MCF 10A (cell line): ENCODE measurements at places on chromosomes 6 and 20.

DNA sequence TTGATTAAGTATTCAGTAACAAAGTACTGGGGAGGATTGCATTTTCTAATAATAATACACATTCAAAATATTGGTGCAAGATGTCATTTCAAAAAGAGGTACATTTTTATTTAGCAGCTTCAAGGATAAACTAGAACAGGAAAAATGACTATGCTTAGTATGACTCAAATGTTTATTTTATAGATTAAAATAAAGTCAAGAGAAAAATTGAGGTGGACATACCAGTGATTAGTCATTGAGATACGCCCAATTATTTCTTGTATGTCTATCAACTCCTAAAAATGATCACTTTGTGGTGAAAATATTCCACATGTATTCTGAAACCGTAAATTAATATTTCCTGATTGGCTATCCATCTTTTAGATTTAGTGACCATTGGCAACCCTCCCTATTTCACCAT lies 96.7 kb downstream of the PHF3 start:
- peak; percentile 37 for DNase-seq
- no peaks in the 10 kb centered on the region for H3K27me3 ChIP-seq
- H3K4me3 ChIP-seq: no peak overlapping the region
- H3K36me3 ChIP-seq: peaks cover 7% of the 10 kb centered on the region
- peaks cover 22% of the 10 kb centered on the region for H3K4me1 ChIP-seq
- peak overlapping the region; percentile 43 for H3K27ac ChIP-seq

DNA sequence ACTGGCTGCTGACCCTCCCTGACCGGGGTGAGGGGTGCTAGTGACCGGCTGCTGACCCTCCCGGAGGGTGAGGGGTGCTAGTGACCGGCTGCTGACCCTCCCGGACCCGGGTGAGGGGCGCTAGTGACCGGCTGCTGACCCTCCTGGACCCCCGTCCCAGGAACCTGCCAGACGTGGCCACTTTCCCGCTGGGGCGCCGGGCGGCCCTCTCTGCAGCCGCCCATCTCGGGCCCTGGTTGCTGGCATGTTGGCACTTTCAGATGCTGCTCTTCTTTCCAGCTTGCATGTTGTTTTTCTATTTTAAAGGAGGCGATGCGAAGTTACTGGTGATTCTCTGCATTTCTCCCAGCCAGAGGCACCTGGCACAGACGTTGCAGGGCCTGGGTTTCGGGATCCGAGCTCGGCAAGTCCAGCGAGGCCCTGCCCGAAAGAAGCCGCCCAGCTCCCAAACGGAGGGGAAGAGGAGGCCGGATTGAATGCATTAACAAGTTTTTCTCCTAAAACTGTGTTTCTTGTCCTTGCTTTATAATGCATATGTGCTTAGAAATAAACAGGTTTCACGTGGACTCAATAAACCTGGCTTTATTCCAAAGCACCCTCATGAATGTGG lies 34.4 kb downstream of the FRMD1 start:
- DNase-seq: no peak
- no peak overlapping the region for H3K27ac ChIP-seq
- no peaks in the 10 kb centered on the region for H3K4me1 ChIP-seq
- H3K36me3 ChIP-seq: no peaks in the 10 kb centered on the region

- no peak for DNase-seq
- no peak overlapping the region for H3K4me3 ChIP-seq
- peaks cover 5% of the 10 kb centered on the region for H3K4me1 ChIP-seq
Measured at GRCh38 chr6:68640491-68640835, 5.4 kb downstream of the ADGRB3 start.

DNA sequence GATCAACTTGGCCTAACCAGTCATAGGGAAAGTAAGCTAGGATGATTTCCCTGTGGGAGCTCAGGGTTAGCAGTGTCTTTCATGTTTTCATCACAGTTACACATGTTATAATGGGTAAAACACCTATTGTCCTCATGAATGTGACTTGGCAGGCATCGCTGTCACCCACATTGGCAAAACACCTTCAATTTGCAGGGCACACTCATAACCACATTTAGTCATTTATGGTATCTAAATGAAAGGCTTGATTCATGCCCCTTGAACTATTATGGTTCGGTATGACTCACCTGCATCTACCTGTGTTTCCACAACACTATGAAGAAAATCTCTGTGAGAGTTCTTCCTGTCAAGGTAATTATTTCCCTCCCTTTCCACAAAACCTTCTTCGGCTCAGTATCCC lies 49.2 kb downstream of the FRK start:
- H3K27me3 ChIP-seq: no peaks in the 10 kb centered on the region
- no peaks in the 10 kb centered on the region for H3K36me3 ChIP-seq
- peak overlapping the region; percentile 75 for H3K27ac ChIP-seq
- no peak overlapping the region for H3K4me3 ChIP-seq
- DNase-seq: peak; percentile 62
- peaks cover 30% of the 10 kb centered on the region for H3K4me1 ChIP-seq

DNA sequence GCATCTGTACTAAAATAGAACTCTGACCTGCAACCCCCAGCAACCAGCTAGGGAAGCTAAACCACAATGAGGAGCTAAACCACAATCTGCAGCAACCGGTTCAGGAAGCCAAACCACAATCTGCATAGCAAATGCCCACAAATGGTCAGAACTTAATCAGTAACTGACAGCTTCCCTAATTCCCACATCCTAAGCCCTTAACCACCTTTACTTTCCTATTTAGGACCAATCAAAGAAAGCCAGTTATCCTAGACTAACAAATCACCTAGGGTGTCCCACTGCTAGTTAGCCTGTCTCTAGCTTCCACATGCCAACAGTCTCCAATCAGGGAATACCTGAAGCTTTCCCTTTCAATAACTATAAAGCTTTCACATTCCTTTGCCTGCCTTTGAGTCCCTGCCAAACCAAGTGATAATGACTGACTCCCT lies 424.6 kb upstream of the PTCHD4 start:
- no peaks in the 10 kb centered on the region for H3K36me3 ChIP-seq
- peaks cover 10% of the 10 kb centered on the region for H3K4me1 ChIP-seq
- peak overlapping the region; percentile 57 for H3K27ac ChIP-seq
- peak; percentile 75 for DNase-seq

GRCh38 chr20:44258226-44258890 lies 11.2 kb downstream of the GDAP1L1 start:
- no peaks in the 10 kb centered on the region for H3K36me3 ChIP-seq
- H3K4me3 ChIP-seq: no peak overlapping the region
- no peak overlapping the region for H3K27ac ChIP-seq
- no peaks in the 10 kb centered on the region for H3K4me1 ChIP-seq

- no peaks in the 10 kb centered on the region for H3K36me3 ChIP-seq
- no peak overlapping the region for H3K27ac ChIP-seq
- H3K27me3 ChIP-seq: peaks cover 18% of the 10 kb centered on the region
- H3K4me1 ChIP-seq: peaks cover 5% of the 10 kb centered on the region
- H3K4me3 ChIP-seq: no peak overlapping the region
Measured at GRCh38 chr6:122869437-122870024, 80.5 kb downstream of the SMPDL3A start.

- peak; percentile 74 for DNase-seq
- no peaks in the 10 kb centered on the region for H3K36me3 ChIP-seq
- no peaks in the 10 kb centered on the region for H3K27me3 ChIP-seq
Measured at GRCh38 chr6:30749554-30750378, 5.4 kb upstream of the IER3 start.

- H3K36me3 ChIP-seq: peaks cover 15% of the 10 kb centered on the region
- no peak overlapping the region for H3K4me3 ChIP-seq
- no peak for DNase-seq
- peaks cover 6% of the 10 kb centered on the region for H3K4me1 ChIP-seq
- no peak overlapping the region for H3K27ac ChIP-seq
Measured at GRCh38 chr20:63963784-63964301, 5.9 kb downstream of the ZNF512B start.

DNA sequence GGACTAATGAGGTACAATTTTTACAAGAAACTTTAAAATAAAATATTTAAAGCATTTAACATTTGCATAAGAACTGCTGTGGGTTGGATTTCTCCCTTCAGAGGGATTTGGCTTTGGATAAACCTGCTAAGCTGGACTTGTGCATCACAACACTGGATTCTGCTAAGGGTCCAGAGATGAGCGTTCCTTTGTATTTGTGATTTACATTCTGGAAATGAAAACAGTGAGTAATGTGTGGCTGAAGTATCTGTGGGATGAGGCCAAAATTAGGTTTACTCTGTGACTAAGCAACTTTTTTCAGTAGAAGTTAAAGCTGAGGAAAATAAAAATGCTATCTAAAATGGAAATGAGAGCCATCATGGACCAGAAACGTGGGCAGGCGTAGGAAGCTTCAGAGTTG lies 494.3 kb downstream of the EPM2A start:
- no peaks in the 10 kb centered on the region for H3K27me3 ChIP-seq
- H3K36me3 ChIP-seq: no peaks in the 10 kb centered on the region

GRCh38 chr6:21128601-21129000 lies 464.9 kb upstream of the SOX4 start:
- H3K36me3 ChIP-seq: no peaks in the 10 kb centered on the region
- H3K27ac ChIP-seq: no peak overlapping the region
- H3K4me1 ChIP-seq: no peaks in the 10 kb centered on the region
- no peaks in the 10 kb centered on the region for H3K27me3 ChIP-seq
- no peak for DNase-seq

GRCh38 chr6:161088676-161089328 lies 97.2 kb downstream of the MAP3K4 start:
- no peak overlapping the region for H3K27ac ChIP-seq
- H3K27me3 ChIP-seq: no peaks in the 10 kb centered on the region
- peaks cover 10% of the 10 kb centered on the region for H3K4me1 ChIP-seq
- peaks cover 44% of the 10 kb centered on the region for H3K36me3 ChIP-seq
- no peak overlapping the region for H3K4me3 ChIP-seq

GRCh38 chr20:57474205-57474604 lies 50.7 kb downstream of the CTCFL start:
- peaks cover 88% of the 10 kb centered on the region for H3K27me3 ChIP-seq
- H3K4me3 ChIP-seq: no peak overlapping the region
- no peaks in the 10 kb centered on the region for H3K4me1 ChIP-seq
- no peaks in the 10 kb centered on the region for H3K36me3 ChIP-seq
- no peak for DNase-seq

- H3K4me3 ChIP-seq: peak overlapping the region; percentile 82
- peaks cover 59% of the 10 kb centered on the region for H3K36me3 ChIP-seq
- peak overlapping the region; percentile 64 for H3K27ac ChIP-seq
- no peaks in the 10 kb centered on the region for H3K27me3 ChIP-seq
- peak; percentile 55 for DNase-seq
Measured at GRCh38 chr6:26158581-26159356, 71.5 kb downstream of the HFE start.

- H3K4me1 ChIP-seq: peaks cover 18% of the 10 kb centered on the region
- H3K36me3 ChIP-seq: peaks cover 44% of the 10 kb centered on the region
- H3K27me3 ChIP-seq: no peaks in the 10 kb centered on the region
- no peak for DNase-seq
Measured at GRCh38 chr20:62858058-62858830, 3.4 kb downstream of the TCFL5 start.

DNA sequence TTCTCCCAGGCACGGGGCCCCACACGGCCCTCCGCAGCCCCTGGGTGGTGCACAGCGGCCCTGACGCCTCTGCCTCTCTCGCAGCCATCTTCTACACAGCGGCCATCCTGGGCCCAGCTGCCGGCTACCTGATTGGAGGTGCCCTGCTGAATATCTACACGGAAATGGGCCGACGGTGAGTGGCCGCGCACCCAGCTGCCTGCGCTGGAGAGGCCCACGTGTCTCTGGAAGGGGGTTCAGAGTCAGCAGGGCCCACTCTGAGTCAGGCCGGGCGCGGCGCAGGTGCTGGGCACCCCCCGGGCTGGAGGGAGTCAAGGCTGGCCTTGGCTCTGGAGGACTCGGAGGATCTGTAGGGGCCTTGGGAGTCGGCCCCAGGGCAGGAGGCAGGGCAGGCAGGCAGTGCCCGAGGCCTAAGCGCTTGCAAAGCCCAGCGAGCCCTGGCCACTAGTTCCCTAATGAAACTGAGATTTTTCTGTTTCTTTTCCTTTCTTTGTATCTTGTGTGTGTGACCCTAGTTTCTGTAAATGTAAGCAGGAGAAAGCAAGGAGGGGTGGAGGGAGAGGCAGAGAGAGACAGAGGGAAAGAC lies 16.4 kb downstream of the SLCO4A1 start:
- H3K27me3 ChIP-seq: no peaks in the 10 kb centered on the region
- no peak overlapping the region for H3K27ac ChIP-seq
- DNase-seq: no peak
- peaks cover 24% of the 10 kb centered on the region for H3K36me3 ChIP-seq
- H3K4me3 ChIP-seq: no peak overlapping the region
- peaks cover 12% of the 10 kb centered on the region for H3K4me1 ChIP-seq

DNA sequence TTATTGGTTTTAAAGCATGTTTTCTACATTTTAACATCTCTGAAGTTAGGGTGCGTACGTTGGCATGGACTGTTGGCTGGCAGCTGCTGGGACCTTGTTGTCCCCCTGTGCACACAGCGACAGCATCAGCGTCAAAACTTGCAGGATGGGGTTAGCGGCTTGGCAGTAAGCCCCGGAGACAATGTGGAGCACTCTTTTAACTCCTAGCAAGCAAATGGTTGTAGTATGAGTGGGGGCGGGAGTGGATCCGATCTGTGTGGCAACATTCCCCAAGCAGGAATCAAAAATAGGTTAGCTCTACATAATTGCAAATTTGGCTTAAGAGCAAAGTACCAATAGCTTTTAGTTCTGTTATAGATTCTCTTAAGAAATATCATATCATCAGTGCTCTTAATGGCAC lies 70.1 kb downstream of the NRN1 start:
- no peaks in the 10 kb centered on the region for H3K36me3 ChIP-seq
- no peak overlapping the region for H3K4me3 ChIP-seq
- peaks cover 46% of the 10 kb centered on the region for H3K27me3 ChIP-seq
- no peak for DNase-seq
- peaks cover 16% of the 10 kb centered on the region for H3K4me1 ChIP-seq
- H3K27ac ChIP-seq: no peak overlapping the region
